Natural killer cell (primary cell): ENCODE measurements at places on chromosomes 2 and 18. TPM values are rescaled to one million over a fixed set of nuclear protein-coding genes. Genes with fewer than 3 reads are reported as not detected.

Gene UGT1A8
- total RNA-seq, result not detected

Gene SLC8A1
- 4.7 TPM for total RNA-seq

Gene TRIM43B
- not detected for total RNA-seq

Gene AOX1
- not detected for total RNA-seq
